ENCODE measurements at places on chromosomes 7 and 10.
A peak's percentile ranks its signal among the peaks of the same experiment; 100 is the strongest.

DNA sequence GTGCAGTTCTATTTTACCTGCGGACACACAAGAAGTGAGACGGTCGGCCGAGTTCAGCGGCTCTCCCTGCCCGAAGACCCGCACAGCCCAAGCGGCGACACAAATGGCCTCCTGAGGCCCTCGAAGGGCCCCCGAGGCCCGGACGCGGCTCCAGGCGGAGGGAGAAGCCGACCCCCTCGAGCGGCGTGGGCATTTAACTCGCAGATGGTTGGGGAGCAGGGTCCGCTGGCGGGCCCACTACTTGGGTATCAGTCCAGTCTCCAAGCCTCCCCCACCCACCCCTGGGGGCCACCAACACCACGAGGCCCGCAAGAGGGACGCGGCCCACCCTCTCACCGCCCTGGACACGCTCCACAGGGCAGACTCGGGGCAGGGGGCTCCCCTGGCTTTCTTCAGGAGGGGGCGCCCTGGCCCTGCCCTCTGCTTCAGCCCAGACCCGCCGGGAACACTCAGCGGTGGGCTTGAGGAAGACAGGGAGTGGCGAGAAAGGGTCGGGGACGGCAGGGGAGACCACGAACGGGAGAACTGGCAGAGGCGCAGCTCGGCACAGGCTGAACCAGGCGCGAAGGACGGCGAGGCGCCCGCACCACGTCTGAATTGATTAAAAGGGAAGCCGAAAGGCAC, 1.7 kb downstream of the IGF2BP3 start:
- DNase-seq = no peak

DNA sequence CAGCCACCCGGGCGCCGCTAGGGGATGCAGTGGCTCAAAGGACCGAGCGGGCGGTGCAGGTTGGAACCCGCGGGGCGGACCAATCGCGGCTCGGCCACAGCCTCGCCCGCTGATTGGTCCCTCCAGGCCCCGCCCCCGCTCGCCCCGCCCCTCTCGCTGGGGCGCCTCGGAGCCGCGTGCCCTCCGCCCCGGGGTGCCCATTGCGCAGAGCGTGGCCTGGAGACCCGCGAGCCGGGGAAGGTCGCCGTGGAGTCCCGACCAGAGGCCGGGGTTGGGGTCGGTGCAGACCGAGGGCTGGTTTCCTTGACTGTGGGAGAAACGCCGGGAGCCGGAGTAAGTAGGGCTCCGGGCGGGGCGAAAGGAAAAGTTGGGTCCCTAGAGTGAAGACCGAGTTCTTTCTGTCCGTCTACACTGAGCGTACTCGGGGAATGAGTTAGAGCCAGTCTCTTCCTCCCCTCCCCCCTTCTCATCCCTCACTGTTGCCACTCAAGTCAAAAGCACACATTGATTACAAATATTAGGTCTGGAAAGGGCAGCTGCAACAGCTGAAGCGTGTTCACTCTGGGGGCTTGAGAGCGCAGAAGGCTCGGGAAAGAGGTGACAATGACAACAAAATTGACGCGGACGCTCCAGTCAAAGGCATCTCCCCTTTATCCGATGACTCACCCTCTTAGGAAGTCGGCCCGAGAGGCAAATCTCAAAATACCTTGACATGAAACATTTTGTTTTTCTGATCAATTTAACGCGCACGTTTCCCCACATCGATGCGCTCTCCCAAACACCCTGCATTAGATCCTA, 843 bp upstream of the GATA3 start:
- DNase-seq = peak; percentile 94

- no peak for DNase-seq
These were observed 239.0 kb downstream of the BUB3 start for GRCh38 chr10:123393170-123393569.

DNA sequence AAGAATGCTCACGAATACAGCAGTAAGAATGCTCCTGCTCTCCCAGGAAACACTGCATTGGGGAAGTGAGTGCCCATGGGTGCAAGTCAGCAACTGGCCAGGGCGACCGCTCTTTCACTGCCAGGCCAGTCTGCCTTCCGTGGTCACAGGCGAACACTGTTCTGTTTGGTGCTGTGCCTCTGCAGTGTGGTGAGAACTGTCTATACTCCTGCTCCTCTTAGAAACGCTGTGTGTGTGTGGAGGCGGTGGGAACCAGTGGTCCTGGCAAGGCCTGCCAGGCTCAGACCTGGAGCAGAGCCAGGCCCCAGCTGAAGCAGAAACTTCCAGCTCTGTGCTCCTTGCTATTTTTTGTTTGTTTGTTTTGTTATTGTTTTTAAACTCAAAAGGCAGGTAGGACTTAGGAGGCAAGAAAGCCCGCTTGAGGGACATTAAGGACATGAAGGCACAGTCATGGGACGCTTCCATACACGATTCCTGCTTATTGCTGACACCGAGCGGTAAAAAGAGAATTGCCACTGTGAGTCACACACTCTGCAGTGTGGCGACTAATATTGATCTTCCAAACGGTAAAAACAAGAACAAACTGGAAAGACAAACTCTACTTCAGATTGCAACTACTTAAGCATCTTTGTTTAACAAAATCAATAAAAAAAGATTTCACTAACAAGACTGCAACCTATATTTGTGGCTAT, 430.8 kb downstream of the DNAJB6 start:
- DNase-seq = no peak

DNA sequence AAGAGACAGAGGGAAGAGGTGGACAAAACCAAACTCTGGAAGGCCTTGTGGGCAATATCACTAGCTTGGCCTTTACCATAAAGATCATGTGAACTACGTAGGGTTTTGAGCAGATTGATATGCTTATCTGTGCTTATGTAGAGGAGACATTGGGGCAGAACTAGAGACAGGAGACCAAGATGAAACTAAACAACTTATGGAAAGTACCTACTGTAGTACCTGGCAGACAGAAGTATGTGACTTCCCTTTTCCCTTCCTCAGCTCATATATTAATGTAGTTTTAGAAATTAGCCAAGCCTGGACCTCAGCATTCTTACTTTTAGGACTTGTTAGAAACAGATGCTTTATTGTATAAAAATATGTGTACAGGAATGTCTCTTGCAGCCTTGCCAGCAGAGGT, 14.0 kb upstream of the IL6 start:
- DNase-seq = no peak

DNA sequence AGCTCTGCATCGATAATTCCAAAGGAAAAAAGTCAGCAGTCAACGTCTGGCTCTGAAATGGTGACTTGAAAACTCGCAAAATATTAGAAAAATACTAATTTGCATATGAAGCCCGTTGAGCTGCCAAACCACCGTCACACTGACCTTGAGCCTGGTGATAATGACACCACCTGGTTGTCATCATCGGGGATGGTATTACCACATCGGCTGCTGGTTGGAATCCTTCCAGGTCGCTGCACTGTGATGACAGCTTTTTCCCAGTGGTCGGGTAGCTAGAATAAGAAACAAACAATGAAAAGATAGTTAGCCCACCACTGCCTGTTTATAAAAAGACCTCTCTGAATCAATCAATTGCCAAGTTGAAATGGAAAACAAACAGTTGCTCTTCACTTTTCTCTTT, 41.6 kb downstream of the LAMB1 start:
- no peak for DNase-seq

- DNase-seq = no peak
These were observed 38.6 kb downstream of the MTPN start for GRCh38 chr7:135938563-135938962.

GRCh38 chr7:123724817-123725253, 24.0 kb downstream of the WASL start:
- no peak for DNase-seq

- no peak for DNase-seq
These were observed 261.3 kb downstream of the ELFN1 start for GRCh38 chr7:1931256-1931950.

GRCh38 chr10:4373612-4374011, 452.4 kb upstream of the AKR1E2 start:
- no peak for DNase-seq

GRCh38 chr7:37986908-37987330, 66.5 kb downstream of the EPDR1 start:
- DNase-seq = no peak

GRCh38 chr10:117175901-117176534, 21.3 kb upstream of the KCNK18 start:
- DNase-seq = peak; percentile 79

DNA sequence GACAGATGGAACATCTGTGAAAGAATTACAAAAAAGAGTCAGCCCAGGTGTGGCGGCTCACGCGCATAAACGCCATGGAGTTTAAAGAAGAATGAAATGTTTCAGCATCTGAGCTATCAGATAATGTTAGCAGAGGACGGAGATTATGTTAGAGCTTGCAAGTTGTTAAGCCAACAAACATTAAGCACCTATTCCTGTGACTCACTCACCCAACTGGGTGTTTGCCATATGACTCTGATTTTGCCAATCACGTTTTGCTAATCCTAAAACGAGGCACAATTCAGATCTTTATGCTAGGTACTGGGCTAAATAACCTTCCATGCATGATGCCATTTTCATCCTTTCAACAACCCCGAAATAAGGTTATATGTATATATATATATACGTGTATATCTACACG, 29.0 kb upstream of the CCNY start:
- no peak for DNase-seq

DNA sequence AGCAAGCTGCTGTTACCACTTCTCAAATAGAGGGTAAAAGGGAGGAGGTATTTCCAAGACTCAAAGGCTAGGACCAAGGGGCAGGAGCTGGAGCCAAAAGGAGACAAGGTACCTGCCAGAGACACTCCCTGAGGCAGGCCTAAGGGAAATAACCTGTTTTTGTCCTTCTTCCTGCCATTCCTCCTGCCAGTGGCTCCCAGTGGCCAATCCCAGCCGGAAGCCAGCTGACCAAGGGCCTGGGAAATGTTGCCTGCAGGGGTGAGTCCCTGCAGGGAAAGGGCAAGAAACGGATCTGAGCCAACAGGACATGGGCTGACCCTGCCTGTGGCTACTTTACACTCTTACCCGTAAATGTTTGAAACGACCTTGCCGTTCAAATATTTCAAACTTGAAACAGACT, 3.5 kb downstream of the CYTH3 start:
- DNase-seq = no peak

DNA sequence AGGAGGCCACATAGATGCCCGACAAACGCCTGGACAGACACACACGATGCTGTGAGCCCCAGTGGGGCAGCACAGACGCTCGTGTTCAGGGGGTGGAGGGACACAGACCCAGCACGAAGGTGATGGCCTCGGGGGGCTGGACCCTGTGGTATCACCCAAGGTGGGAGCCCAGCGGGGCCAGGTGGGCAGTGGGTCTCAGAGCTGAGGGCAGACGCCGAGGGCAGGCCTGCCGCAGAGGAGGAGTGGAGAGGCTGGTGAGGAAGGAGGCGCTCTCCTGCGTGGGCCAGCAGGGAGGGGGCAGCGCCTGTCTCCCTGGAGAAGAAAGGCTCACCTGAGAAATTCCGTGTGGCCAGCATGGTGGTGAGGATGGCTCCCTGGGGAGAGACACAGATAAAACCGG, 39.6 kb downstream of the YKT6 start:
- no peak for DNase-seq

- DNase-seq = no peak
These were observed 8.9 kb upstream of the GBX1 start for GRCh38 chr7:151176401-151176800.

Data from activated CD4-positive, alpha-beta T cell treated with anti-CD3 and anti-CD28 coated beads, Interleukin-2, amount 10 ng/mL, durations not matched to agents 7 days and 5 days (primary cell).